ENCODE measurements at places on chromosomes 11 and 22.

- DNase-seq: no peak
These were observed 66.0 kb downstream of the MICAL2 start for GRCh38 chr11:12176410-12176809.

- DNase-seq: no peak
These were observed 55.5 kb downstream of the PAK1 start for GRCh38 chr11:77418155-77418970.

- no peak for DNase-seq
These were observed 67.3 kb upstream of the GRK3 start for GRCh38 chr22:25497181-25497641.

DNA sequence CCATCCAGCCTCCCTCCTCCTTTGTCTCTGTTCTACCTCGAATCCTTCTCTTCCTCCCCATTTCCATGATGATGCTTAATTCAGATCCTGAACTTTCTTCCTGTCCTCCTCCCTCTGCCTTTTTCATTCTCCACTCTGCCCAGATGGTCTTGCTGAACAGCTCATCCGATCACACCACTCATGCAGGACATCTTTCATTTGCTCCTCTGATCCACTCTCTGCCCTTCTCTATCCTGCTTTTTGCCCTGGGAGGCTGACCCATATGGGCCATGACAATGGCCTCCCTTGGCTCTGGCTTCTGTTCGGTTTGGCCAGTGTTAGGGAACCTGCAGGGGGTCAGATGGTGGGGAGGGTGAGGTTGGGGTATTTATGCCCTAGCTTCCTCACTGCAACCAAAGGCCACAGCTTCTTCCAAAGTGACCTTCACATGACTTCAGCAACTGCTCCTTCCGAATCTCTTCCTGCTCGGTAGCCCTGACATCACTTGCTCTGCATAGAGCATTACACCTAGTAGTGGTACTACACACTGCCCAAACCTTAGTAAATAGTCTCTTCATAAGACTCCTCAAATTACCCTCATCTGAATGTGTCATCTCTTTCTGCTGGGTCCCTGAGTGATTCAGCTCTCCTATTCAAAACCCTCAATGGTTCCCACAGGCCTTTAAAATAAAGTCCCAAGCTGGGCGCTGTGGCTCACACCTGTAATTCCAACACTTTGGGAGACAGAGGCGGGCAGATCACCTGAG, 32.7 kb upstream of the MICAL2 start:
- DNase-seq: no peak

DNA sequence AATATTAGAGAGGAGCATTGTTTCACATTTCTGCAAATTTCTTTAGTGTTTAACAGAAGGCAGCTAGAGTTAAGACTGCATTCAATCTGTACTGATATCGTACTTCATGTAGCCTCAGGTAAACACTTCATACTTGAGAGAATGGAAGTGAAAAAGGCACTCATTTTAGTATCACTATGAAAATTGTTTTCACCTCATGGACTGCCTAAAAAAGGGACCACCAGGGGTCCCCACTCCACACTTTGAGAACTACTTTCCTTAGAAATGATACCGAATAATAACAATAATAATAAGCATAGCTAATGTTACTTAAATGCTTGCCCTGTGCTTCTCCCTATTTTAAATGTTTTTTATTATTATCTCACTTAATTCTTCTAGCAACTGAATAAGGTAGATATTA, 95.1 kb downstream of the BLID start:
- no peak for DNase-seq

DNA sequence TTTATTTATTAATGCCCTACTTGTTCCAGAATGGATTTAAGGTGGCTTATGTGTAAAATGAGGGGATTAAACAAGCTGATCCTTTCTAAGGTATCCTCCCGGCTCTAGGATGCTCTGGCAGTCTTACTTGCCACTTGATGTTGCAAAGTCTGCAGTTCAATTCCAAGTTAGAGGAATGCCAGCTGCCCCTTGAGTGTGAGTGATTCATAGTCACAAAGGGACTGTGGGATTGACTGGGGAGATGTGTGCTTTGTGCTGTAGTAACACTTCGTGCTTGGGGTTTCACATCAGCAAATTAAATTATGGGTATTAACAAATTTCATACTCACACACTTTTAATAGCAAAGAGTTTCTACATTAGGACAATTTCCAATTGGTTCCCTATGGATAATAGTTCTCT, 550.8 kb upstream of the CADM1 start:
- no peak for DNase-seq

- DNase-seq: no peak
These were observed 1375.6 kb upstream of the TENM4 start for GRCh38 chr11:80816454-80816847.

GRCh38 chr11:134401825-134402809, 9.9 kb downstream of the B3GAT1 start:
- no peak for DNase-seq

DNA sequence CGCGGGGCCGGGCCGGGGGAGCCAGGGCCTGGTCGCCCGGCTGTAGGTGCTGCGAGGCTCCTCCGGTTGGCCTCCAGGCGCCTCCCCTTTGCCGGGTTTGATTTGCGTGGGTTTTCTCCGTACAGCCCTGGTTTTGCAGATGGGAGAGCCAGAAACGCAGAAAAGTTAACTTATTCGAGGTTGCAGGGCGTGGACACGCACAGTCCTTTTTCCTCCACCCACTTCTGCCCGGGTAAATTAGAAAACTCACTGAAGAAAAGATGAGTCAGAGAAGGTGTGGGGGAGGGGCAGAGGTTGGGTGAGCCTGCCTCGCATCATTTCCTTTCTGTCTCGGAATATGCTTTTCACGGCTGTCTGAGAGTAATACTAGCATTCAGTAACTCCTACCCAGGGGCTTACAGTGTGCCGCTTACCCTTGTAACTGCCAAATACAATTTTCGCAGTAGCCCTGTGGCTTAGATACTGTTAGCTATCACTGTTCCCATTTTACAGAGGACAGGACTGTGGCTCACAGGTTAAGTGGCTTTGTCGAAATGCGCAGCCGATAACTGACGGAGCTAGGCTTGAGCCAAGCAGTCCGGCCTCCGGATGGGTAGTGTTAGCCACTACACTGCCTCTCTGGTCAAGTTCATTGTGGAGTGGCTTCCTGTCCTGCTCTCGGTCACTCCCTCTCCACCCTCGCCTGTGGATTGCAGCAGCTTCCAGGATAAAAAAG, 812 bp downstream of the FADD start:
- no peak for DNase-seq

DNA sequence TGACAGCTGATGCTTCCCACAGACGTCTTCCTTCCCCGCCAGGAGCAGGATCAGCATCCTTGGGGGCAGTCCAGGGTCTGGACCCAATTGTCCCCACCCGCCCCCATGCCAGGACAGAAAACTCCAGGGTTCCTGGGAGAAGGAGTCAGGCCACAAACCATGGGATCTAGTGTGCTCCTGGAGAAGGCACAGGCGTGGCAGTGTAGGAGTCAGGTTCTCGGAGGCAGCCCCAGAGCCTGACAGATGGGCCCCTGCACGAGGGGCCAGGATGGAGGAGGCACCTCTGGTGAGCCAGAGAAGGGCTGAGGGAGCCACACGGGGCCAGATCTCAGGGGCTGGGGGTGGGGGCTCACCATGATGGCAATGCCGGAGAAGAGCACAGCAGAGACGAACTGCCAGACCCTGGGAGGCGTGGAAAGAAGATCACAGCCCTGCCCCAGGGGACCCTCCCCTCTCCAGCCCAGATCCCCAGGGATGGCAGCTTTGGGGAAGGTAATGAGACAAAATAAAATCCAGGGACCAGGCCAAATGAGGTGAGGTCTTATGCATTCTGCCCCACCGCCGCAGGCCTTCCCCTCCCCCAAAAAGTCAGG, 13.6 kb downstream of the TP53I11 start:
- peak; percentile 43 for DNase-seq

DNA sequence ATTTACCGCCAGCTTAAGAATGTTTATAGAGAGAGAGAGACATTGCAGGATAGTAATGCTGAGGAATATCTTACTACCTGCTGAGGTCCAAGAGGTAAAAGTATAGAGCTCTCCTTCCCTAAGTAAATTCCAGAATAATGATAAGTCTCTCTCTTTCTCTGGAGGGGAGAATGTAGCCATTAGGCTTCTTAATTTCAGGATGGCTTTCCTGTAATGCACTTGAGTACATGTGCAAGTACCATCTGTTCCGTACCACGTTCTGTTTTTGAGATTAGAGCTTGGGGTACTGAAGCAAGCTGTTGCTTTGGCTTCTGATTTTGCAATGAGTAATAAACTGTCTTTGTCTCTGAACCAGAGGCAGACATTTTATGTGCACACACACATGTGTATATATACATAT, 1314.0 kb downstream of the JRKL start:
- no peak for DNase-seq

- DNase-seq: no peak
These were observed 4.7 kb downstream of the OR5AP2 start for GRCh38 chr11:56637500-56637899.

- no peak for DNase-seq
These were observed 81.9 kb upstream of the CRTAM start for GRCh38 chr11:122756417-122756816.

DNA sequence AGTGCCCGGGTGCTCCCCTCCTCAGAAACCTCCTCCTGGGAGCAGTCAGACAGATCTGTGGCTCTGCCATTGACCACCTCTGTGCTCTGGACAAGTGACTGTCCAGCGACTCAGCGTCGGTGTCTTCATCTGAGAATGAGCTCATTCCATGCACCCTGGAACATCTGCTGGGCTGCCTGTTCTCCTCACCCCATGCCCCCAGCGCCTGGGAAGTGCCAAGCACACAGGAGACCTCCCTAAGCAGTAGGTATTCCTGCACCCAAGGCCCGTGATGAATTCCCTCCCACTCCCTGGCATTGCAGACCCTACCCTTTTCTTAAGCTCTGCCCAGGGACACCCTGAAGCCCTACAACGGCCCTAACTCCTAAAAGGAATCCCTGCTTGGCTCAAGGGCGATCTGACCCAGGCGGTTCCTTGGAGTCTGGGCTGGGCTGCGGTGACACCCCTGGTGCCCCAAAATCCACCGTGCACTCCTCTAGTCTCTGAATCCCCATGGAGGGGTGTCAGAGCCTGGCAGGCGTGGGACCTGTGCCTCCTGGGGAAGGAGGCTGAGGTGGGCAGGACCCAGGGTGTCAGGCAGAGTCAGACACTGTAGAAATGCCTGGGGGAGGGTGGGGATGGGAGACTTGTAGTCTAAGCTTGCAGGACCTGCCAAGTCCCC, 92.0 kb downstream of the CEP164 start:
- no peak for DNase-seq

DNA sequence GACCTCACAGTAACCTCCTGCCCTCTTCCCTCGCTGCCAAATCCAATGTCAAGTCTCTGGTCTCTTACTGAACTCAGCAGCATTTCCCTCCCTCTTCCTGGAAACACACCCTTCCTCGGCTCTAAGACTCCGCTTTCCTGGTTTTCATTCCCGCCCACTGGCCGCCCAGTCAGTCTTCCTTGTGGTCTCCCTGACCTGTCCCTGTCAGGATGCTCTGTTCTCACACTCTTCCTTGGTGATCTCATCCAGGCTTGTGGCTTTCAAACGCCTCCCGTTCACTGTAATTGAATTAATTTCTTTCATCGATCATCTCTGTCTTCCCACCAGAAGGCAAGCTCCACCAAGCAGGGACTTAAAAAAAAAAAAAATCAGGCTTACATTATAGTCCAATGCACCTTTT, 33.5 kb downstream of the MYO18B start:
- no peak for DNase-seq

DNA sequence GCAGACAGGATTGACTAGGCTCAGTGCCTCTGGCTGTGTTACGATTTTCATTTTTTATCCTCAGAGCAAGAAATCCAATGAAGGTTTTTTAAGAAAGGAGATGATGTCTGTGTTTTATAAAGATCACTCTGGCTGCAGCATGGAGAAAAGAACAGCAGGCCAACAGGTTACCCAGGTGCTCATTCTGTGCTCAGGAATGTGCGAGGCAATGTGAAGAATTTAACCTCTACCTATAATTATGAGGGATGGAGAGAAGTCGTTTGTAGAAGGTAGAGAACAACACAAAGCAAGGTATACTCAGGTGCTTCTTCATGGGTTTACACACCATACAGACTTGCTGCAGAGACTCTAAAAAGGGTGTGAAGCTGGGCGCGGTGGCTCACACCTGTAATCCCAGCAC, 10.0 kb upstream of the RTCB start:
- DNase-seq: no peak

GRCh38 chr11:58567889-58568512, 7.7 kb downstream of the LPXN start:
- DNase-seq: no peak

DNA sequence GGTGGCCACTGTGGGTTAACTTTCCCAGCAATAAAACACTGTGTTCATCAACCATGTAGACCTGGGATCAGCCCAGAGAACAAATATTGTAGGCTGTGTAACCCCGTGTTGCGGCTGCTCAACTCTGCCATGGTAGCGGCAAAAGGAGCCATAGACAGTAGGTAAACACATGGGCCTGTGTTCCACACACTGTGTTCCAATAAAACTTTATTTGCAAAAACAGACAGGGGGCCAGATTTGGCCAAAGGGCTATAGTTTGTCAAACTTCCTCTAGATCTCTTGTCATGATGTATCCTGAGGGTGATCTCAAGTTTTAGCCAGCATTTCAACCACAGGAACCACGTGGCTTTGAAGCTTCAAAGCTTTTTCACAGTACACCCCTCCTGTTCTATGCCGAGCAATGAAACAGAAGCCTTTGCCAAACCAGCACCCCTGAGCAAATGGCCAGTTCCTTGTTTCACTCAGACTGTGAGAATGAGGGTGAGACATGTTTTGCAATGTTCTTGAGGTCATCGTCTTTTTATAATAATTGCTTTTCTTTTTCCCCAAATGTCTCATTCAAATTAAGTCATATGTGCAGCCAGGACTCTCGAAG, 49.9 kb upstream of the FADD start:
- no peak for DNase-seq

- DNase-seq: no peak
These were observed 24.8 kb upstream of the MTCH2 start for GRCh38 chr11:47667135-47667534.

GRCh38 chr22:28599693-28600092, 79.9 kb downstream of the TTC28 start:
- no peak for DNase-seq

GRCh38 chr11:50412832-50413231, 380.2 kb downstream of the OR4C45 start:
- no peak for DNase-seq

GRCh38 chr11:112793416-112793815, 167.8 kb upstream of the NCAM1 start:
- DNase-seq: no peak

DNA sequence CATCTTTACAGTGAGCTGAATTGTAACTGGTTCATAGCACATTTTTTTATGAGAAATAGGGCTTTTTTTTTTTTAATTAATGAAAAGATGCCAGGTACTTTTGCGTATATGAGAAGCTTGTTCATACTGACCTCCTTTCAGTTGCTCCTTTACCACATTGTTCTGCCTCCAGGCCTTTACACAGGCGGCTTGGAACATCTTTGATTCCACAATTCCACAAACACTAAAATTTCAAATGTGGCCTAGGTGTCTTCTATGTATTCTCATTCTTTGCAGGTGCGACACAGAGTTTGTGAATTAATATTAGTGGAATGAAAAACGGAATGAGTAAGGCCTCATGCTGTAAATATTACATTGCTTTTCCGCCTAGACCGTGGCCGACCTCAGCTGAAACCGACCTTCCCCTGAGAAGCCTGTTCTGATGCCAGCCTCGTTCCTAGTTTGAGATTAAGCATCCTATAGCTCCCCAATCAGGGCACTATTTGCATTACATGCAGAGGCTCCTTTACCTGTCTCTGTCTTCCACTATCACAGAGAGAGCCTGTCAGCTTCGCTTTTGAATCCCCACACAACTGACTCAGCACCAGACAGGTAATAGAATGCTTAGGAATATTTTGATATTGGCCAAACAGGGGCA, 125.8 kb downstream of the LDLRAD3 start:
- DNase-seq: no peak

Measured in D721Med (cell line).